ENCODE measurements at places on chromosomes 7 and 10.
A peak's percentile ranks its signal among the peaks of the same experiment; 100 is the strongest.

DNA sequence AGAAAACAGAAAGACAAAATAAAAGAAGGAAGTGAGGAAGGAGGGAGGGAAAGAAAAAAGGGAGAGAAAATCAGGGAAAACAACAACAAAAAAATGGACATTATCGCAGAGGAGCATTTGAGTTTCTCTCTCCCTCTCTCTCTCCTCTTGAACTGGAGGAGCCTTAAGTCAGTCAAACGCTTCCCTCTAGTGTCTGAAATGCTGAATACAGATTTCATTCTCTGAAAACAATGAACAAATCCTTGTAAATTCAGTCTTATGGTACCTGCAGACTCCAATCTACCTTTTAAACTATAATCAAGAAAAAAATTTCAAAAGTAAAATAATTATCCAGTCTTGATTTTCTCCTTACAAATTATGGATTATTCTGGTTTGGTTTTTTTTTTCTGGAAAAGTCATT, 89.2 kb upstream of the PFKP start:
- no peak for DNase-seq

GRCh38 chr10:96043893-96044715, 721 bp downstream of the CCNJ start:
- DNase-seq: no peak

GRCh38 chr10:62422068-62422590, 48.0 kb downstream of the ZNF365 start:
- peak; percentile 58 for DNase-seq

DNA sequence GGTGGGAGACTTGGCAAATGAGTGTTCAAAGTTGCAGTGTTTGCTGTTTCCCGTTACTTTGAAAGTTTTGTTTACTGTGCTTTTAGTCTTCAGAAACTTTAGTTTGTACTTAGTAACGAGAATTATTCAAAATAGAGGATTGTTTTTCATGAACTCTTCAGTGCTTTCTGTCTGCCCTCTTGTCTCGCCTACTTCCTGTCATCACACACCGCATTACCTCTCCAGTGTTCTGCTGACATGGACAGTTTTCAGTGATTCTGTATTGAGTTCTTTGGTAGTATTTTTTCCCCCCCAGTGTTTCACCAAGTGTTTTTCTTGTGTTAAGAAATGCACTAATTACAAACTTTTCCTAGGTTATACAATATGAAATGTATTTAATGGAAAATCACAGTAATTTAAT, 207.0 kb downstream of the MLLT10 start:
- no peak for DNase-seq

GRCh38 chr10:43252783-43253341, 14.0 kb downstream of the RASGEF1A start:
- no peak for DNase-seq

GRCh38 chr10:51052163-51052562, 22.1 kb upstream of the PRKG1 start:
- DNase-seq: no peak

DNA sequence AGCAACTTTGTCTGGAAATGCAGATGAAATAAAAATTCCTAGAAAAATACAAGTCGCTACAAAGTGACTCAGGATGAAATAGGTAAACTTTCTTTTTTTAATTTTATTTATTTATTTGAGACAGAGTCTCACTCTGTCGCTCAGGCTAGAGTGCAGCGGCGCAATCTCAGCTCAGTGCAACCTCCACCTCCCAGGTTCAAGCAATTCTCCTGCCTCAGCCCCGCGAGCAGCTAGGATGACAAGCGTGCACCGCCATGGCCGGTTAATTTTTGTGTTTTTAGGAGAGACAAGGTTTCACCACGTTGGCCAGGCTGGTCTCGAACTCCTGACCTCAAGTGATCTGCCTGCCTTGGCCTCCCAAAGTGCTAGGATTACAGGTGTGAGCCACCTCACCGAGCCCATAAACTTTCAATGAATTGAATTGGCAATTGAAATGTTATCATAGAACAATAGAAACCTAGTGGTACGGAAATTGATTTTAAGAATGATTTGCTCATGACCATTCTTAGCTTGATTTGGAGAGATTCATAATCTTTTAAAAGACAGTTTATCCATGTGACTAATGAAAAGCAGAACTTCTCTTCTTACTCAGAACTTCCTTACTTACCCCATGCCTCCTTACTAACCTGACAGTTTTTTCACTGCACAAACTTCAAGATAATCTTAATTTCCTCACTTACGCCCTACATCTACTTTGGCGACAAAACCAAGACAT, 161.7 kb downstream of the FAM107B start:
- DNase-seq: no peak

- DNase-seq: no peak
Measured at GRCh38 chr10:7100032-7100702, 310.7 kb downstream of the SFMBT2 start.

- DNase-seq: no peak
Measured at GRCh38 chr10:91707236-91707635, 74.4 kb upstream of the PPP1R3C start.

DNA sequence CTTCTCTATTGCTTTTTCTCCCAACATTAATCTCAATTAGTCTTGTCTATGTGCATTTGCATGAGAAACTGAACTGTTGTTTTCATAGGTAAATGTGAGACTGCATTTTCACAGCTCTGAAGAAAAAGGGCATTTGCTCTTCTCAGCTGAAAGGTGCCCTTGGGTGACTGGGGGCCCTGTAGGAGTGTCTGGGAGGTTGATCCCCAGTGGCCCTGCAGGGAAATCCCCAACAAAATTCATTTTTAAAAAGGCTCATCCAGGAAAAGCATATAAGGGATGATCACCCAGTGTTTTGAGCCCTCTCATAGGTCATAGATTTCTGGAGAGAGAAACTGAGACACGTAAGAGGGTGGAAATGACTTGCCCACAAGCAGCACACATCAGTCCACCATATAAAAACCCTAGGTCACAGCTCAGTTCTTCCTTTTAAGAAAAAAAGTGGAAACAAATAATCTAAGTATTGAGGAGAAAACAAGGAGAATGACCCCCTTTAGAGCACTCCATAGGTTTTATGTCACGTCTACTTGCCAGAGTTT, 190.3 kb upstream of the AHR start:
- no peak for DNase-seq

GRCh38 chr7:44375236-44375699, 49.9 kb upstream of the CAMK2B start:
- DNase-seq: no peak

DNA sequence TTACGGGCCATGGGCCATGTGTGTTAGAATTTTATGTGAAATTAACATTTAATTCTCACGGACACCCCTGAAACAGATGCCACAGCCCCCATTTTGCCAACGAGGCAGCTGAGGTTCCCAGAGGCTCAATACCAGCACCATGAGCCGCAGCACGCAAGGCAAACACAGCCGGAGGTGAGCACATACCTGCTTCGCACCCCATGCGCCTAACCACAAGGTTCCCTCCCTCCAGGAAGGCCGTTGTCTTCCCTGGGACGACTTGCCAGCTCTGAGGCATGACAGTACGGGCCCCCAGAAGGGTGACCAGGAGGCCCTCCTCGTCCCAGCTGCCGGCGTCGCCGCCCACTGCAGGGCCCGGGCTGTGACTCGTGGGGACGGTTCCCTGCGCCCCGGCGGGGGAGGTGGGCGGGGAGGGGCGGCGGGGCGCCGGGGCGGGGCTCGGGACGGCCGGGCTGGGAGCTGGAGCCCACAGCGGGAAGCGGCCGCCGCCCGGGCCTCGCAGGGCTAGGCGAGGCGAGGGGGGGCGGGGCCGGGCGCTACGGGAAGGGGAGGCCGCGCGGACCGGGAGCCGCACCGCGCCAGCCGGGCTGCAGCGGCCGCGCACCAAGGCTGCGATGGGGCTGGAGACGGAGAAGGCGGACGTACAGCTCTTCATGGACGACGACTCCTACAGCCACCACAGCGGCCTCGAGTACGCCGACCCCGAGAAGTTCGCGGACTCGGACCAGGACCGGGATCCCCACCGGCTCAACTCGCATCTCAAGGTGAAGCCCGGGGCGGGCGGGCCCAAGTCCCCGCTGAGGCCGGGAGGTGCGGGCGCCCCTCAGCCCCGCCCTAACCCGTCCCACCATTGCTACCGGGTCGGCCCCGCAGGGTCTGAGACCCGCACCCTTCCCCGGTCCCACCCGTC, at the start of gene CAV2:
Gene CAV2 (plus strand): TSS at position 571 of the 910 bp plus-strand sequence. CDS start 44 bp downstream, at position 615.
- DNase-seq: no peak

- DNase-seq: no peak
Measured at GRCh38 chr7:22809902-22810642, 12.6 kb downstream of the TOMM7 start.

DNA sequence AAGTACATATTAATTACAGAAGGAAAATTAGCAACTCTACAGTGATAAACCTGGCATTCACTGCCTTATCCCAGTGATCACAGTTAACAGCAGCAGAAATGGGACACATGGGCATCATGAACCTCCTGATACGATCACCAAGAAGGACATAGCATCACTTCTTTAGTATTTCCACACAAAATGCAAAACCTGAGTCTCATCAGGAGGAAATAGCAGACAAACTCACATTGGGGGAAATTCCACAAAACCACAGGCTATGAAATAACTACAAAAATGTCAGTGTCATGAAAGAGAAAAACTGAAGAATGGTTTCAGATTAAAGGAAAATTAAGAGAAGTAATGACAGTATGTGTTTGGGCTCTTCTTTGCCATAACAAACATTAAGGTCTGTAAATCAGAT, 12.0 kb upstream of the PURB start:
- DNase-seq: no peak

- no peak for DNase-seq
Measured at GRCh38 chr10:86958901-86959736, 720 bp downstream of the SNCG start.

Data from AG04450 (cell line).